Fibroblast of skin of left quadriceps (primary cell): ENCODE measurements at places on chromosomes 6 and 20.

- DNase-seq: no peak
Measured at GRCh38 chr6:50030777-50031562, 9.2 kb upstream of the DEFB110 start.

DNA sequence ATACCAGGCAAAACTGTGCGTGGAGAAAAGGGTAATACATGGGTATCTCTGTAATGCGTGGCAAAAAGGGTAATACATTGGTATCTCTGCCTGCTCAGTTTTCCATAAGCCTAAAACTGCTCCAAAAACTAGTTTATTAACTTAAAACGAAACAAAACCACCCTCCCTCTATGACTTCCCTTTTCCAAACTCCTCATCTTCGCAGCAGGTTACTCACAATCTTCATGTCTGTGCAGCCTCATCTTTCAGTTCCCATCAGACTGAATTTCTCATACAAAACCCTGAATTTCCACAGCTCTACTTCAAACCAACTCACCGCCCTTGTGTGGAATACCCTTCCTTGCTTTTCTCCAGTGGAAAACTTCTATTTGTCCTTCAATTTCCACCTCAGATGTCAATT lies 199.4 kb downstream of the PHACTR1 start:
- no peak for DNase-seq

DNA sequence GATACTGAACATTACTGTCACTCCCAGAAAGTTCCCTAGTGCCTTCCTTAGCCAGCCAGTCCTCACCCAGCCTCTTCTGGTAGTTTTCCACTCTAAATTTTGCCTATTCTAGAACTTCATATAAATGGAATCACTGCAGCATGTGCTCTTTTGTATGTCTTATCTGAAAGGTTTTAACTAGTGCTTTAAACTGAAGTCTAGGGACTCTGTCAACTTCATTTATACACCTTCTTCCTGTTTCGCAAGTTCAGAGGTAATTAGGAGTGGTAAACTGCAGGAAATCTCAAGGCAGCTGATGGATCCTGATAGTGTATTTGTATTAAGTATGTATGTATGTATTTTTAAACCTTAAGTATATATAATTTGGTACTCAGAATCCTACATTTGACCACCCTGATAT lies 94.3 kb downstream of the TCP11 start:
- DNase-seq: no peak

GRCh38 chr20:60266177-60266823 lies 308.1 kb downstream of the CDH26 start:
- DNase-seq: no peak

DNA sequence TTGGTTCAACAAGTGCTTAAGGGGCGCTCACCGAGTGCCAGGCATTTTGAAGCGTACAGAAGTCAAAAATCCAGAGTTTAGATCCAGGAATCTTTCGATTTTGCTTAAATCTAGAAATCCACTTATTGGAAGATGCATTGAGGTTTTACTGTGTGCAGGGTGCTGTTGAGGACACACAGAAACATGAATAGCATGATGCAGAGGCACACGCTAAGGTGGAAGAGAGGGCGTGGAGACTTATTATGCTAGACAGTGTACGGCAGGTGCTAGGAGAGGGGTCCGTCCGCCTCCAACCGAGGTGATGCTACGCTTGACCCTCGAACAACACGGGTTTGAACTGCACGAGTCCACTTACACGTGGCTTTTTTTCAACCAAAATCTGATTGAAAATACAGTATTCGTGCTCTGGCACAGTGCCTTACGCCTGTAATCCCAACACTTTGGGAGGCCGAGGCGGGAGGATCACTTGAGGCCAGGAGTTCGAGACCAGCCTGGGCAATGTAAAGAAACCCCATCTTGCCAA lies 1.0 kb upstream of the KIF13A start:
- no peak for DNase-seq

DNA sequence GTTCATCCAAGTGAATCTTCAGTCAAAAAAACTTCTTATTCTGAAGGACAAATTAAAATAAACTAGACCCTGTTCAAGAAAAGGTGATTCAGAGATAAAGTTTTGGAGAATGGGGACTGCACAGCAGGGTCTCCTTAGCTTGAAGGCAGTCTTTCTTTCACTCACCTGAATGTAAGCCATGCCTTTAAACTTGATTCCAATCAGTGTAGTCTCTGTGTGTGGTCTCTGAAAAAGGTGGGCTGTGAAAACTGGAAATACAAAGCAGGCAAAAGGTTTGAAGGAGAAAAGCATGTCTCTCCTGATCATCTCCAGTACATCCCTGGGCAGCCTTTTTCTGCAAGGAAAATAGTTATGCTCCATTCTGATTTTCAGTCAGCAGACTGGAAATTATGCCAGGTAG lies 188.0 kb upstream of the SASH1 start:
- no peak for DNase-seq

- peak; percentile 13 for DNase-seq
Measured at GRCh38 chr6:89432875-89433251, at the start of gene ANKRD6. Gene ANKRD6, plus strand, starts transcription at chr6:89433152. Its CDS starts 133,825 bp downstream, at chr6:89566977.

GRCh38 chr6:55518529-55519060 lies 60.4 kb downstream of the HMGCLL1 start:
- DNase-seq: no peak

DNA sequence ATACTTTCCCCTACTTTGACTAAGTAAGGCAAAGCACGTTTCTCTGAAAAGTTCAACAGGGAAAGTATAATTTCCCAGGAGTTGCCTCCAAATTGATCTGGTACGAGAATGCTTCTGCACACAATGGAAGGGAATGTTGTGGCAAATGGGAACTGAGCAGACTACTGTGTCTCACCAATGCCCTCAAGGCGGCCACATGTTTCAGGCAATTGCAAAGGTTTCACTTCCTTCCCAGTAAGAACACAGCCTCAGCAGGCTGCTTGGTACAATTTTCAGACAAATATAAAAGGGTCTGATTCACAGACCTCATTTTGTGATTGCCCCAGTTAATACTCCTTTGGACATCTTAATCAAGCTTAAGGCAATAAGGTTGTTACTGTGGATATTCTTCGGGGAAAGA lies 71.2 kb downstream of the KIAA0319 start:
- no peak for DNase-seq

DNA sequence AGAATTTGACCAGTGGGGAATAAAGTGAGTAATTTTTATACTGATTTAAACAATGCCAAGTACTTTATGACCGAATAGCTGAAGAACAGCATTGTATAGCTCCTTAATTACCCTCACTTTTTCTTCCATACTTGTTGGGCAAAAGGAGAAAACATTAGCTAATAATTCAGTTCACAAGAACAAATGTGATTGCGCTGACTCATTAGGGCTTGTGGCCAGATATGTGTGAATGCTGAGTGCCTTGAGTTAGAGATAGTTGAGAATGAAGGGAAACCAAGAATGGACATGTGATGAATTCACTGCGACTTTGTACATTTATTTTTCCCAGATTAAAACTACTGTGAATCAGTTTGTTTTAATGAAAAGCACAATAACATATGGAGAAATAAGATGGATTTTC lies 669.4 kb downstream of the TFAP2A start:
- no peak for DNase-seq
